ENCODE measurements at places on chromosomes 16 and 17. TPM values are rescaled to one million over a fixed set of nuclear protein-coding genes. Genes with fewer than 3 reads are reported as not detected.

LGALS9C gene
- not detected for total RNA-seq

SHPK gene
- 4.0 TPM for total RNA-seq

APOH gene
- not detected for total RNA-seq

EFCAB5 gene
- total RNA-seq: not detected

KCTD19 gene
- not detected for total RNA-seq

NACA2 gene
- total RNA-seq: not detected

PERCC1 gene
- total RNA-seq: not detected

TMEM92 gene
- not detected for total RNA-seq

SEPTIN12 gene
- total RNA-seq: not detected

ADAD2 gene
- 1.6 TPM for total RNA-seq

CHST4 gene
- not detected for total RNA-seq

ACSM2A gene
- not detected for total RNA-seq

CMC2 gene
- total RNA-seq: 103 TPM

RSKR gene
- 2.1 TPM for total RNA-seq

GRCh38 chr17:69728816-69729215 is 314.3 kb downstream of the MAP2K6 start:
- no peak for DNase-seq

DNA sequence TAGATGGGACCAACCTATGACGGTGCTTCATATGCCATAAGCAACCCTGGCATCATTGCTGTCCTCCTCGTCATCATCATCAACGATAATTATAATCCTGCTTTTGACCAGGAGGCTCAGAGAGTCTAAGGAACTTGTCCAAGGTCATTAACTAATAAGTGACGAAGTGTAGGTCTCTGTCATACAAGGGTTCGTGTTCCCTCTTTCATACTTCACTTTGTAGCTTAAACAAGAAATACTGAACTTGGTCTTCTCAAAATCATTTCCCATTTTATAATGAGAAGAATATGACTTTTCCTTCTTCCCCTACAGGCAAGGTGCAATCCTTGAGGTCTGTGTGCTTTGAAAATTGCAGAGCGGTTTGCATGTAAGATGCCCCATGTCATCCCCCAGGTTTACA is 31.2 kb upstream of the PIK3R6 start:
- DNase-seq: no peak

GRCh38 chr17:28327031-28327607 is 8.1 kb downstream of the TMEM97 start:
- DNase-seq: no peak

DNA sequence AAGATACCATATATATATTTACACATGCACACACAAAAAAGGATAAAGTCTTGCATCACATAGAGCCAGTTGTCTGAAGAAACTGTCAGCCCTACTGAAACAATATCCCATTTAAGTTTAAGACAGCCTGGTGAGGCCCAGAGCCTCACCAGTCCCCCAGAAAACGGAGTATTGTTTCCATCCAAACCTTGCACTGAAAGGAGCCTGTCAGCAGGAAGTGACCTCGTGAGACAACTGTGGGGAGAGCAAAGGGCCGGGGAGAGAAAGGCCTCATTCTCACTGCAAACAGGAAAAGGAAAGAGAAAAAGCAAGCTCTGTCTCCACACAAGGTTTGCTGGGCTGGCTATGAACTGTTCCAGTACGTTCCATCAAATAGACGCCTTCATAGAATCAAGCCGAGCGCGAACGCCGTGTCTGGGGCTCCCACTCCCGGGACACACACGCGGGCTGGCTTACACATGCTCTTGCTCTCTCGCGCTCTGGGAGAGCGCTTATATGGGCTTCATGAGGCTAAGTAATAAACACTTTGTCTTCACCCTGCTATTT is 44.4 kb upstream of the ZFHX3 start:
- DNase-seq: no peak

GRCh38 chr17:12745486-12745885 is 43.8 kb upstream of the ARHGAP44 start:
- DNase-seq: no peak

DNA sequence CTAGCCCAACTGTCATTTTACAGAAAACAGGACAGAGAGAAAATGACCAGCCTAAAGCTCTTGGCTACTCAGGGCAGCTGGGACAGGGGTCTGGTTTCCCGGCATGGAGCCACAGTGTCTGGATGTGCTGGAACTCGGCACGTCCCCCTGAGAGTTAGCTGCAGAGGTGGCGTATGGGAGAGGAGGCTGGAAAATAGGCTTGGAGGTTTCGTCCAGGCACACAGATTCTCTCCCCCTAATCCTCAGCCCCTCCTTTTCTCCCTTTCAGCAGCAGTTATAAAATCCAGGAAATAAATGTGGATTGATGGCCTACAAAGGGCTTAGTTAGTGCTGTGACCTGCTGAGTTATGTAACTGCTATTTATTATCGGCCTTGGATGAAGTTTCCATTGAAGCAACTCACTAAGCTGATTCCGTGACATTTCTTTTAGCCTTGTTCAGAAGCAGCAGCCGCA is 89.5 kb upstream of the TOB1 start:
- DNase-seq: no peak

DNA sequence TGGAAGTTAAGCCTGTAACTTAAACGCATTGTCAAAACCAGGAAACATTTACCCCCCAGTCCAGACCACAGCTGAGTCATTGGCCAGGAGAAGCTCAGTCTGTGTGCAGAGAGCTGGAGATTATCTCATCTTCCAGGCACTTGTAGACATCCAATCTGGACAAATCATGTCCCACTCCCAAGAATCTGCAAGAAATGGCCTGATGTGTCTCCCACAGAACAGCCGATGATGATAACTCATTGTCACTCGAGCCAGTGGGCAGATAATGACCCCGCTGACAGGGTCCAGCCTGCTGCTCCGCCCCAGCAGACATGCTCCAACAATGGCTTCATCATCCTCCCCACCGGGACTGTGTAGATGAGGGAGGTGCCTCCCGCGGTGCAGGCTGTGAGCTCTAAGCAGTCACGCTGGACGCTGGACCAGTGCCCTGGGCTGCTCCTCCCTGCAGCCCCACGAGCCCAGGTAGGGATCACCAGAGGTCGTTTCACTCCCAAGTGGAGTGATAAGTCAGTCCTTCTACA is 322.5 kb downstream of the C16orf95 start:
- DNase-seq: no peak

DNA sequence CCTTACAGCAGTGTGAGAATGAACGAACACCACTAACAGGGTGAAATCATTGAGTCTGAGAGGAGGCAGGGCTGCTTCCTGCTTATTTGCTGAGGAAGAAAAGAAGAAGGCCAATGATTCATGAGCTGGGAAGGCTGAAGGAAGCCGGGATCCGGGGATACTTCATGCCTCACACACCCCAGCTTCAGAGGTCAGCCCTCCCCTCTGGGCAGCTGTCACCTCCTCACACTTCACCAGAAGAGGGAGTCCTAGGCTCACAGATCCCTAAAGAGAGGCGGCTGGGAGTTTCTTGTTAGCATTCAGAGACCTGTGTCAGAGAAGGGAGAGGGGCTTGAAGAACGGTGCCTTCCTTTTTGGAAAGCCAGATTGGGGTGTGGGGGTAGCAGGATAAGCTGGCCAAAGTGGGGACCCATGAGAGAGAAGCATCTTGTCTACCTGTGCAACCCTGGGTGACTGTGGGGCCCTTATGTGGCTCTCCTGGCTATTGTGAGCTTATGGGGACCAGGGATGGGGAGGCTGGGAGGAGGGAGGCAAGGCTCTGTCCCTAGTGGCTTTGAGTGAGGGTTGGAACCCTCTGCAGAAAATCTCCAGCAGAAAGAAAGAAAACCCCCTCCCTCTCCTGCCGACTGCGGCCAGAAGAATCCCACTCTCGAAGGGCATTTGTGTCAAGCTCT is 94.6 kb downstream of the RGS9 start:
- peak; percentile 40 for DNase-seq

- no peak for DNase-seq
Measured at GRCh38 chr17:80313160-80313829, 52.6 kb downstream of the RNF213 start.

DNA sequence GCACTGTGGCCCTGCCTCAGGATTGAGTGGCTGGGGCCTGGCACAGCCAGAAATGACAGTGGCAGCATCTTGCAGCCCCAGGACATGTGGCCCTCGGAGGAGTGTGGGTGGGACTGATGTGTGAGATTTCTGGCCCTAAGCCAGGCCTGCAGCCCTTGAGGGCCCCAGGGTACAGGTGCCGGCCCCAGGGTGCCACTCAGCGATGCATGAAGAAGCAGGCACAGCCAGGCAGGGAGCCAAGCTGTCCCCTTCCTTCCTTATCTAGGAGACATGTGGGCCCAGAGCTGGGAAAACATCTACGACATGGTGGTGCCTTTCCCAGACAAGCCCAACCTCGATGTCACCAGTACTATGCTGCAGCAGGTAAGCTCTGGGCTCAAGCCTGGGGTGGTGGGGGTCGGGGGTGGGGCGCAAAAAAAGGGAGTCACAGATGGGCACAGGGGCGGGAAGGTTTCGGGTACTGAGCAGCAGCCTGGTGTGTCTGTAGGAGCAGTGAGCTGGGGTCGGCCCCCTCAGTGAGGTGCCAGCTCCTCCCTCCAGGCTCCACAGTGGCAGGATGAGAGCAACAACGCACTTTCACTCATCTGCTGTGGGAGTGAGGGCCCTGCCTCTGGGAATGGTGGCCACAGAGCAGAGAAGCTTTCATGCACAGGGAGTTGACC is 4.1 kb downstream of the ACE start:
- no peak for DNase-seq

- no peak for DNase-seq
Measured at GRCh38 chr16:8583732-8584131, 6.6 kb downstream of the TMEM114 start.

GRCh38 chr16:48462106-48462740 is 77.0 kb upstream of the SIAH1 start:
- no peak for DNase-seq

GRCh38 chr17:71727723-71728122 is 393.1 kb upstream of the SOX9 start:
- DNase-seq: no peak

DNA sequence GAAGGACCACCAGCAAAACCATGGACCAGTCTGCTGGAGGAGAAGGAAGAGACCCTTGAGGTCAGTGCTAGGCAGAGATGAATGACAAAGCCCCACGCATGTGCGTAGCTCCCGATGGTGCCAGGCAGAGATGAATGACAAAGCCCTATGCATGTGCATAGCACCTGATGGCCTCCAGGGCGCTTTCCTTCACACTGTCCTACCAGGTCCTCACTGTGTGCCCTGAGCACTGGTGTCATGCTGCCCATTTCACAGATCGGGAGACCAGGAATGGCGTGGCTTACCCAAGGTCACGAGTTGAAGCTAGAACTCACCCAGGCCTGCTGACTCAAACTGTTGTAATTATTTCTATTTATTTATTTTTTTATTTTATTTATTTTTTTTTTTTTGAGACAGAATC is 149.6 kb downstream of the KATNIP start:
- DNase-seq: no peak

GRCh38 chr16:81939164-81940056 is 71.9 kb downstream of the SDR42E1 start:
- DNase-seq: no peak

DNA sequence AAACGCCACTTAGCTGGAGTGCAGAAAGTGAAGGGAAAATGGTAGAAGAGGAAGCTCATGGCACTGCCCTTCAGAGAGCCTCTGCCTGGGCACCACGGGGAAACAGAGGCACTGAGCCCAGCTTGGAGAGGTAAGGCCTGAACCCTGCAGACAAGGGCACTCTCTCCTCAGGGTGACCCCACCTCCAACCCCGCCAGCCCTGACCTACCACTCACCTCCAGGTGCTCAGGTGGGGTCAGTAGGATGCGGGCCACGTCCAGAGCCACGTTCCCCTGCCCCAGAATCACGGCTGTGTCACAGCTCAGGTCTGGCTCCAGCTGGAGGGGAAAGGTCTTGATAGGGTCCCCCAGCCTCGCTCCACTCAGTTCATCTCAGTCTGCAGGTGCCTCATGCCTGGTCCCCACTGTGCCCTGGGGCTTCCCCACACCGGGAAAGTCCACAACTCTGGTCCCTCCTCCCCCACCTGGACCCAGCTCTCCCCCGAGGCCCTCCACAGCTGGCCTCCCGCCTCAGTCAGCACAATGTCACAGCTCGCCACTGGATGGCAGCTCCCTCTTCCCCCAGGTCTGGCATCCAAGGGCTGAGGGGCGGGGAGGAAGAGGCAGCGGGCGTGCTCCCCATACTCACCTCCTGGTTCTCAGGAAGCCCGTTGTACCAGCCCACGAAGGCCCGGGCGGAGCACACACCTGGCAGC is 6.0 kb upstream of the GRIN2C start:
- DNase-seq: no peak

GRCh38 chr17:78168903-78169793 is 767 bp downstream of the SYNGR2 start:
- DNase-seq: peak; percentile 58
